HFFc6 (cell line): ENCODE measurements at places on chromosomes 1 and 21. TPM values are rescaled to one million over a fixed set of nuclear protein-coding genes. Genes with fewer than 3 reads are reported as not detected.
A peak's percentile ranks its signal among the peaks of the same experiment; 100 is the strongest.

Gene RHBDL2
- 0.15 to 1.2 TPM (median 1.0 TPM) in 3 replicates for total RNA-seq

DNA sequence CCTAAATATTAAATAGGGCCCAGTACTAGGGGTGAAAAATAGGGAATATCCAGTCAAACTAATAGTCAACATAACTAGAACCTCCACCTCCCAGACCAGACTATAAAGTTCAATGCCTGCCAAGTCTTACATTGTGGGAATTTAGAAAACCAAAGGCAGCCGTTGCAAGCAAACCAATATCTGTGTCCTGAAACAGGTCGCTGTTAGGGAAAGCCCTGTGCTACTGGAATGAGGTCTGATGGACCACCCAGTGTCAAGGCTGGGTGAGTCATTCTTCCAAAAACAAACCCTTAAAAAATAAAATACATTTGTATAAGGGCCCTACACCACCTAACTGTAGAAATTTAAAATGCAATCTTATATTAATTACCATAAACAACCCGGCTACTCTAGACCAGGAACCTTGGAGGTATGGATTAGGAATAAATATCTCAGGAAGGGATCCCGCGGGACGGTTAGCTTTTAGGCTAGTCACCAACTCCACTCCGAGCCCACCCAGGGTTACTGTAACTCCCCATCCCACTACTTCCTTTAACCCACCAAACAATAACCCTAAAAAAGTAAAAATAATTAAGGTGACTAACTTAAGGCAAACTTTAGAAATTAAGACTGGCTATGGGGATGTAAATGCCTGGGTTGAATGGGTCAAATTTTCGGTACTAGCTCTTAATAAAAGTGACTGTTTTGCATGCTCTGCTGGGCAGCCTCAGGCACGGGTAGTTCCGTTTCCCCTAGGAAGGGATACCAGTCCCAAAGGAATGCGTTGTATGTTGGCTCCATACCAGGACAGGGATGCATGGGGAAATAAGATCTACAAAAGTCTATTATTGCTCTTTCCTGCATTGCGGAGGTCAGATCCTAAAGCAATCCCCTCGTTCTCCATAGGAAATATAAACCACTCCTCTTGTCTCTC, 65.4 kb upstream of the TLR5 start:
- H3K4me3 ChIP-seq, result no peak overlapping the region
- H3K27ac ChIP-seq, result no peak overlapping the region
- H3K4me1 ChIP-seq, result no peaks in the 10 kb centered on the region
- DNase-seq, result no peak

DNA sequence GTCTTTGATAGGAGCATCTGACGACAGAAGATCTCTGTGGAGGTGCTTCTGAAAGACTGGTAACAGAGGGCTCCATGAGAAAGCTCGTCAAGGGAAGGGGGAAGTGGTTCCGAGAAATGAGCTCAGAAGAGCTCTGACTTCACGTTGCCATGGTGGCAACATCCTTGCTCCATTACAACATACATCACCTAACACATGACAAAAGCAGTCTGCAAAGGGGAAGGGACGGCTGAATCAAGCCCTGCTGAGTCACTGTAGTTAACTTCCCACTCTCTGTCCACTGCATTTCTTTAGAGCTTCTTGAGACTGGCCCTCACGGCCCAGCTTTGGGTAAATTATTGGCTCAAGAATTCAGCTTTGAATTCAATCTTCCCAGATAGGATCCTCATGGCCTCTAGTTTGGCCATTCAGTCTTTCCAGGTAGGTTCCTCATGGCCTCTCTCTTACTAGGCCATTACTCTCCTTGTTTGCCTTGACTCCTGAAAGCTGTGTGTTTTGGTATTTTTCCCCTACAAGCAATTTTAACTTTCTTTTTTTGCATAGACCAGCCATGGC, 88.0 kb upstream of the ZNF648 start:
- H3K4me3 ChIP-seq, result no peak overlapping the region
- peak overlapping the region; percentile 87 for H3K27ac ChIP-seq
- H3K36me3 ChIP-seq, result no peaks in the 10 kb centered on the region
- H3K27me3 ChIP-seq, result no peaks in the 10 kb centered on the region; the same call in 1 of the 2 replicates

- no peak overlapping the region for H3K4me3 ChIP-seq
- H3K27me3 ChIP-seq, result no peaks in the 10 kb centered on the region; the same call in none of the 2 replicates
- no peak overlapping the region for H3K27ac ChIP-seq
These were observed 51.9 kb downstream of the SPSB1 start for GRCh38 chr1:9344426-9345200.

- no peak for DNase-seq
- peaks cover 52% of the 10 kb centered on the region for H3K36me3 ChIP-seq
- H3K27ac ChIP-seq, result no peak overlapping the region
- peaks cover 59% of the 10 kb centered on the region for H3K4me1 ChIP-seq
These were observed 2.6 kb downstream of the HMGN2 start for GRCh38 chr1:26474818-26475217.

Gene IL10
- not detected in 3 replicates for total RNA-seq
